ENCODE measurements at places on chromosomes 7 and 10. TPM values are rescaled to one million over a fixed set of nuclear protein-coding genes. Genes with fewer than 3 reads are reported as not detected.

DNA sequence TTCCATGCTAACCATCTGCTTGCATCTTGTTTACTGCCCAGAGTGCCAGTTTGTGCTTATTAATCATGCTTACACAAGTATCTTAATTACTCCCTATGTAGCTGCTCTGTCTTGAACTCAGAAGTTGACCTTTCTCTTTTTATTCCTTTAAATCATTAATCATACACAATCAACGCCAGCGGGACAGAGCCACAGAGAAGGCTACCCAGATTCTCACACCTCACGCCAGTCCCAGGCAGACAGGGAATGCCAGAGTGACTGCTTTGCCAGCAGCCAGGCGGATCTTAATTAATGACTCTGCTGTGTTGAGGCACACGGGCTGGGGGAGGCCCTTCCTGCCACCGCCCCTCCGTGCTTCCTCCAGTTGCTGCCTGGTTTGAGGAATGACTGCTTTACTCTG lies 229.4 kb downstream of the LRMDA start:
- no peak overlapping the region for H3K27ac ChIP-seq
- peaks cover 10% of the 10 kb centered on the region for H3K27me3 ChIP-seq
- no peak overlapping the region for H3K4me3 ChIP-seq

Gene LIPM
- total RNA-seq: not detected

Gene ADRA2A
- 0.15 TPM for total RNA-seq

GRCh38 chr7:114910787-114911186 lies 11.1 kb upstream of the MDFIC start:
- no peak overlapping the region for H3K27ac ChIP-seq
- no peak overlapping the region for H3K4me3 ChIP-seq
- no peaks in the 10 kb centered on the region for H3K4me1 ChIP-seq

DNA sequence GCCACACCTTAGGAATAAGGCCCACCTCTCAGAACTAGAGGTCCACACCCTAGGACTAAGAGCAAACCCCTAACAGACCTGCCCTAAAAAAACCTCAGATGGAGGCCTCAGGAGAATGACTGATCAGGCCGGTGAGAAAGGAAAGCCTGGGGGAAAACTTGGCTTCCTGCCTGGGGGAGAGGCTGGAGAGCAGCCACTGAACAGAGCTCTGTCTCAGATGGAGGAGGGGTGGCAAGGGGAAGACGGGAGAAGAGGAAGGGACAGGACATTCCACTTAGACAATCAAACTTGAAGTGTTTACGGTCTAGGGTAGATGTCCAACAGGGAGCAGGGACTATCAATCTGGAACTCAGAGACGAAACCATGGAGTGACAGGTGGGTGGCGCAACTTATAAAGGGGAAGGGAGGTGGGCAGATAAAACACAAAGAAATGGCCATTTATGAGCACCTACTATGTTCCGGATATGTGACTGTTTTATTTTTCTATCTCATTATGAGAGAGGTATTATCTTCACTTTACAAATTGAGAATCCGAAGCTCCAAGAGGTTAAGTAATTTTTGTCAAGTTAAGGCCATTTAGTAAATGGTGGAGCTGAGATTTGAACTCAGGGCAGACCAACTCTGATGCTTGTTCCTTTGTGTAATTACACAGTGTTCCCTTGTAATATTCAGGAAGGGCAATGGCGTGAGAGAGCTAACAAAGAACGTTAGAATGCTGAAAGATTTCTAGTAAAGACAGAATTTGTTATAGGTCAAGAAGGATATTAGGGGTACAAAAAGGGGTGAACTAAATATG lies 82.6 kb downstream of the DNMBP start:
- H3K27ac ChIP-seq: peak overlapping the region; percentile 28
- no peak for DNase-seq
- H3K27me3 ChIP-seq: no peaks in the 10 kb centered on the region
- H3K4me1 ChIP-seq: peaks cover 93% of the 10 kb centered on the region
- H3K36me3 ChIP-seq: no peaks in the 10 kb centered on the region
- no peak overlapping the region for H3K4me3 ChIP-seq

DNA sequence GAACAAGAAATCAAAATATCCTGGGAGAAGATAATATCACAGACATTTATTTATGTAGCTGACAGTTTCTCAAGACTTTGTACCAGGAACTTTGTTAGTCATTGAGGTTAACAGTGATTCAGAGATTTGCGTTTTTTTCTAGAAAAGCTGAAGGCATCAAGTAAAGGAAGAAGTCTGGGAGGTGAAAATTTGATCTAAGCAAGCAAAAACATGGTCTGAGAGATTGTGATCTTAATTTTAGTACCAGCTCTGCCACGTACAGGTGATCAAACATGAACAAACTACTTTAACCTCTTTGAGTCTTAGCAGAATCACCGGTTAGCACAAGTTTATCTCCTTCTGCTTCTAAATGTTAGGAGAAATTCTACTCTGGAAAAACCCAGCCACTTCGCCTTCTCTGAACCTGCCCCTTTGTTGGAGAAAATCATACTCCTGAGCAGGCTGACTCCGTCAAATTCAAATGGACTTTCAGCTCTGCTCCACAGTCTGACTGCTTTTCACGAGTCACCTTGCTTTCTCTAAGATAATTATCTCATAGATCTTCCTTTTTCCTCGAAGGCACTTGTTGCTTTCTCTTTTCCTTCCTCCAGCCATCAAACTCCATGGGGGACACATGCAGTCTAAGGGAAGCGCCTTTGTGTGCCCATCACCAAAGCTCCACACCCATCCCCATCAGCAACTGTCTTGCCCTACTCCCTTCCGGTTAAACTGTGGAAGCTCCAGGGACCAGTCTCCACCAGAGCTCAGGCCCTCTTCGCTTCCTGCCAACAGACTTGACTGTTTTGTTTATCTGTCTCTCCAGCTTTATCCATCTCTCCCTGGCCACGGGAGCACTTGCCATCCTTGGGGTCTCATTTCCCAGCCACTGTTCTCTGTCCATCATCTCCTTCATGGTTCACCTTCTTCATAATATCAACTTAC lies 86.3 kb downstream of the PRKCQ start:
- no peak overlapping the region for H3K27ac ChIP-seq
- DNase-seq: no peak
- H3K4me3 ChIP-seq: no peak overlapping the region
- no peaks in the 10 kb centered on the region for H3K4me1 ChIP-seq
- H3K36me3 ChIP-seq: no peaks in the 10 kb centered on the region

Data from HCT116 (cell line).